Activated T-cell treated with anti-CD3 and anti-CD28 coated beads, Interleukin-2, amount 50 U/mL, for 48 hours (primary cell): ENCODE measurements at places on chromosomes 3 and 15.

- DNase-seq = no peak
Observed at GRCh38 chr15:52309154-52309548, 13.5 kb upstream of the MYO5C start.

DNA sequence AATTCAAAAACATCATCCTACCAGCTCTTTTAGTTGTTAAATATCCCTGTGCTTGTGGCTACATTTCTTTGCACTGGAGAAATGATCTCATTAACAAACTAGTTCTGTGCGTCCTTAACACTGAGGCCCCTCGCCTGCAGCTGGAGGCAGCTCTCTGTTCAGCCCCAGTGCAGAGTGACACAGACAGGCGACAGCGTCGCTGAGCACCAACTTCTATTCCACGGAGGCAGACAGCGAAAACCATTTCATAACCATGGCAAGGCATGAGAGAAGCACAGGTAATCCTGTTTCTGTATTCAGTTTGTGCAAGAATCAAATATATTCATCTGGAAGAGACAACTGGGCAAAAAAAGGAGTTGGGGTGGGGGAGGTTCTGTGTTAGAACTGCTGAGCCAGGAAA, 530.7 kb downstream of the ZIC1 start:
- no peak for DNase-seq

DNA sequence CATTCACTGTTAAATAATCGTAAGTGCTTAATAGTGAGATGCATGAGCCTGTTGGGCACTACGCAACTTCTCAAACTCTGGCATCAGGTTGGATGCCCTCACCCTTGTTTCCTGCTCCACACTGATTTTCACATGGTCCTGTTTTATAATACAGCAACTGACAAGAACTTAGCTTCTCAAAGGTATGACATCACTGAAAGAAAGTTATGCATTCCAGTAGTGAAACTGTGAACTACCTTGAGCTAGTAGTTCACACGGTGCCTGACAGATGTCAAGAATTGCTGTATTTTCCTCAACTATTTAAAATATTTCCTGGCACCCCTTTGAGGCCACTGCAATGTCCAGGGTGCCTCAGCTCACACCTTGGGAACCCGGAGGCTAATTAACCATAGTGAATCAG, 327.5 kb downstream of the RORA start:
- DNase-seq = no peak

GRCh38 chr15:98898122-98898521, 109.5 kb downstream of the PGPEP1L start:
- DNase-seq = no peak

GRCh38 chr3:187889601-187890404, 144.5 kb upstream of the BCL6 start:
- DNase-seq = no peak

DNA sequence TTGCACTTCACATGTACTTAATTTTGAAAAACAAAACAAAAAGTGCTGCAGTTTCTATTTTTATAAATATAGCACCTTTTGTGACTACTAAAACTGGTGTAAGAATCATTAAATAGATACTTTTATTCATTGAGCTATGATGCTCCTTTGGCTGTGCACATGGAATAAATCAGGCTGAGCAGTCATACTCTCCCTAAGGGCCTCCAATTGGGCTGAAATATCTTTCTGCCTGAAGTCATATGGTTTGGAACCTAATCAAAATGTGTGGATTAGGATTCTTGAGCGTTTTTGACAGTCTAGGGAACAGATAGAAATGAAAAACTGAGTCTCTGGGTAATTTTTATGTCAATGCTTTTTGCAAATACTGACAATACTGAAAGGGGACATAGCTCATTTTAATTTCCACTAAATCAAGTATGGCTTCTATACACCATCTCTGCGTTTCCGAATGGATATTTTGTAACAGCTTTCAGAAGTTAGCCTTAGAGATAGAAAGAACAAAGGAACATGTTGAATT, 392.2 kb upstream of the ROBO1 start:
- DNase-seq = no peak
